ENCODE measurements at places on chromosomes 5 and 9.

GRCh38 chr5:135194573-135195269, 160.7 kb upstream of the PITX1 start:
- DNase-seq: no peak

GRCh38 chr9:123119566-123119965, 86.1 kb downstream of the GPR21 start:
- no peak for DNase-seq

DNA sequence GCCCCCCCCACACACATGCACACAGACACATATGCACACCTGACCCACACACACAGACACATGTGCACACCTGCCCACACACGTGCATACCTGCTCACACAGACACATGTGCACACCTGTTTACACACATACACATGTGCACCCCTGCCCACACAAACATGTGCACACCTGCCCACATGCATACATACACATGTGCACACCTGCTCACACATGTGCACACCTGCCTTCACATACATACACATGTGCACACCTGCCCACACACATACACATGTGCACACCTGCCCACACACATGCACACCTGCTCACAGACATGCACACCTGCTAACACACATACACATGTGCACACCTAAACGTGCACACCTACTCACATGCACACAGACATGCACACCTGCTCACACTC, 147.0 kb upstream of the FOXD4L5 start:
- DNase-seq: no peak

DNA sequence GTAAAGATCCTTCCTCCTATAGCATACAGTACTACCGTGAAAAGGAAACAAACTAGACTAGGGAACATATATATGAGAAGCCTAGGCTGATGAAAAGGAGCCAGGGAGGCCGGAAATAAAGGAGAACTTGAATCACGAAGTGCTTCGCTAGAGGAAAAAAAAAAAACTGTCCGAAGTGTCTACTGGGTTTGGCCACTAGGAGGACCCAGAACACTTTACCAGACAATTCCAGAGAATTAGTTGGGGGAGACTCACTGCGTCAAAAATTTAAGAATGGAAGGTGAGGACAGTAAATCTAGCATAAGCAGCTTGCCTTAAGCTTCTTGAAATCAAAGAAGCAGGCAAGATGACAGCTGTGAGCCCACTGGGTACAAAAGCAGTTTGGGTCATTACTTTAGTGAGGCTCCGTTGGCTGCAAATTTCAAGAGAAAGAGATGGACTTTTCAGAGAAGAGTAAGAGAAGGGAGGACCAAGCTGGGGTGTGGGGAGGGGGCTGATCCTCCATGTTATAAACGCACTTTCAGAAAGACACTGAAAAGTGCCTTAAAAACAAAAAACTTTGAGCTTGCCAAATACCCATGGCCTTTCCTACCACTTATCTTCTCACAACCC, 47.4 kb downstream of the P4HA2 start:
- DNase-seq: no peak

- no peak for DNase-seq
Observed at GRCh38 chr9:129223551-129224208, 45.6 kb upstream of the IER5L start.

GRCh38 chr5:149794487-149794971, 64.4 kb downstream of the PPARGC1B start:
- DNase-seq: no peak

DNA sequence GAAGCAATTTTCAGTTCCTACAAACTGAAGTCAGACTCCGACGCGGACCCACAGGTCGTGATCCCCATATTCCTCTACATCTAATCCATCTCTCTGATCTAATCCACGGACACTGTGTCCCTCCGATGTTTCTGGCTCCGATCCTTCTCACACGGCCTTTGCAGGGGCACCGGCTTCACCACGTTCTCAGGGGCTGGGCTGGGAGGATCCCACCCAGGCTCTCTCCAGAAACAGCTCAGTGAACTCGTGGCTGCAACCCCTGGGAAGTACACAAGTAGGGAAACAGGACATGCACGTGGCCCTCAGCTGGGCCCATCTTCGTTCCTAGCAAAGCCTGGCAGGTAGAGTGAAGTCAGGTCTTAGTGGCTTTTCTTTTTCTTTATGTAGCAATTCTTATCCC, 49.1 kb upstream of the OLFM1 start:
- DNase-seq: no peak

- no peak for DNase-seq
Observed at GRCh38 chr5:378301-378891, 56.9 kb downstream of the AHRR start.

- no peak for DNase-seq
Observed at GRCh38 chr5:138177941-138178515, 402 bp downstream of the BRD8 start.

DNA sequence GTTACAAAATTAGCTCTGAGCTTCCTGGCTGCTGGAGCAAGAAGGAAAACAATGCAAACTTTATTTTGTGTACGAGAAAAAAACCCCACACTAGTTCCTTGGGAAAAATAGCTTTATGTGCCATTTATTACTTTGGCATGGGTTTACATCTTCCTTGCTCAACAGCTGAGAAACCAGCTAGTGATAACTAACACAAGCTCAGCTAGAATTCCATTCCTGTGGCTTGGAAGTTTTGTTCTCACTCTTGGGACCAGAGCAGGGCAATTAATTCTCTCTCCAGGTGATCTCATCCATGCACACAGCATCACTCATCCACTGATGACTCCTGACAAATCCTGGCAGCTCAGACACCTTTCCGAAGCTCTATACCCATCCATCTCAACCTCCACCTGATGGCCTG, 104.1 kb downstream of the CRB2 start:
- DNase-seq: no peak

DNA sequence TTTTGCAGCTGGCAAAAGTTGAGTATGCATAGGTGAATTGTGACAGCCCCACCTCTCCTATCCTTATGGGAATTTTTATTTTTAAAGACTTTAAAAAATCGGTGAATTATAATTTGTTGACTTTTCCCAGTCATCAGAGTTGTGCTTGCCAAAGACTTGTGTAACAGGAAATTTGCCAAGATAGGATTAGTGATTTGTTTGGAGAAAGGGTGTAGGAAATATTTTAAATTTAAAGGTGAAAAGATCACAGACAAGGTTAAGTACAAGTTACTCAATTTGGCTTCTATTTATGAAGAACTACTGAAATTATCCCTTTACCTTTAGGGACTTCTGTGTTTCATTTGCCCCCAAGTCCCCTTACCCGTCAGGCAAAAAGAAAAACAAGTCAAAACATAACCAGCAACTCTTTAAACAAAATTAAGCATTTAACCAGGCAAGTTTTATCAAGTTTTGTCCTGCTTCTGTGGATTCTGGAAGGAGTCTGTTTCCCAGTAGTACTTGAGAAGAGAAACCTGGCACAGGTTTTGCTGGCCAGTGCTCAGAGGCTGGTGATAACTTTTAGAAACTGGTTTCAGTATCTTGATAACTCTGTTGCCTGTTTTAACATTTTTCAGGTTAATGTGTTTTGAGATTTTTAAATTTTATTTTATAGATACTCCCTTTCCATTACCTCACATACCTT, 285.4 kb downstream of the MAST4 start:
- DNase-seq: no peak

- DNase-seq: no peak
Observed at GRCh38 chr5:157487358-157487757, 27.3 kb downstream of the NIPAL4 start.

GRCh38 chr5:83632874-83633273, 87.8 kb downstream of the HAPLN1 start:
- no peak for DNase-seq

GRCh38 chr5:163565492-163565891, 60.1 kb downstream of the MAT2B start:
- no peak for DNase-seq

DNA sequence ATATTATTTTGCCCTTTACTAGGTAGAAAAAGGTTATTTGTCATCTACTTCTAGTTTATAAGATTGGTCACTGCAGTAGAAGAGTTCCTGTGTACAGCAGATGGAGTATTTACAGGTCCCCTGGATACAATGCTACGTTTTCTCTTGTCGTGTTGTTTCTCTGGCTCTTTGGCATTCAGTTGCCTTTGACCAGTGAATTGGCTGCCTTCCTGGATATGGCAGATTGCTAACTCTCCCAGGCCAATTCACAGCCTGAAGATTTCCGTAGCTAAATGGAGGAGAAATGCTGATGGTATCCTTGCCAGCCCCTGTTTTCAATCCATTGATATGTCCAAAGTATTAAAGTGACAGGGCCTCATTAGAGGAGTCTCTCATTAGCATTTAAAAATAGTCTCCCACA, 32.5 kb upstream of the GNAQ start:
- no peak for DNase-seq

- DNase-seq: no peak
Observed at GRCh38 chr9:101026824-101027223, 1.7 kb upstream of the PLPPR1 start.
